ENCODE measurements at places on chromosomes 1 and 21. TPM values are rescaled to one million over a fixed set of nuclear protein-coding genes. Genes with fewer than 3 reads are reported as not detected.

GRCh38 chr1:156172696-156173470 is 19.5 kb downstream of the SEMA4A start:
- DNase-seq: no peak

Gene NBPF3
- 6.7 TPM for total RNA-seq

DNA sequence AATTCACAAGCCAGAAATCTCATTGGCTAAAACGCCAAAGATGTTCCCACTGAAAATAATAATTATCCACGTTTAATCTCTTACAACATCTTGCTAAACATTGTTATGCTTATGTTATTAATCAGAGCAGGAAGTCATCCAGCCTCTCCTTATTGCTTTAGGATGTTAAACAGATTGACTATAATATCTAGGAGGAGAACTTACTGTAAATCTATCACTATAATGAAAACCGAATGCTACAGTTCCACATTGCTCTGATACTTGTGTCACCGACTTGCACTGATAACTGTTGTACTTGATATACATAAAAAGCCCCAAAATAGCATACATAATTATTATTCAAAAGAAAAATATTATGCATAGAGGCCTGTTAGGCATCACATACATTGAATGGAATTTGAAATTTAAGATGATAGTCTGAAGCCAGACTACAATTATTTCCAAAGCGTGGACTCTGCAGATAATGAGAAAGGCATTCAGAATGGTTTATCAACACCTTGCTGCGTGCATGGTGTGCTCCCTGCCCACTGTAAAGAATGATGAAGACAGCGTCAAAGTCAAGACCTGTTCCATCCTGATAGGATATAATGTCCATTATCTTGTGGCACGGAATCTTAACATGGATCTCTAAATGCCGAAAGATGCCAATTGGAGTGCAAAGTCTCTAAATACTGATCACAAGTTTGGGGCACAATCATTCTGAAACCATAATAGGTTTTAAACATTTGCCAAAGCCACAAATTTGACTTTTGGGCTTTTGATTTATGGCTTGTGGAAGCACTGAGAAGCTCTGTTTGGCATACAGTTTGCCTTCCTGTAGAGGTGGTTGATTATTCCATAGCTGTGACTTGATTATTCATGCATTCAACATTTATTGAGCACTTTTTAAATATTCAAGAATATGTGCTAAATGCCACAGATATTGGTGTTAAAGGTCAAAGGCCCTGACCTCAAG is 71.3 kb downstream of the CRB1 start:
- no peak for DNase-seq

DNA sequence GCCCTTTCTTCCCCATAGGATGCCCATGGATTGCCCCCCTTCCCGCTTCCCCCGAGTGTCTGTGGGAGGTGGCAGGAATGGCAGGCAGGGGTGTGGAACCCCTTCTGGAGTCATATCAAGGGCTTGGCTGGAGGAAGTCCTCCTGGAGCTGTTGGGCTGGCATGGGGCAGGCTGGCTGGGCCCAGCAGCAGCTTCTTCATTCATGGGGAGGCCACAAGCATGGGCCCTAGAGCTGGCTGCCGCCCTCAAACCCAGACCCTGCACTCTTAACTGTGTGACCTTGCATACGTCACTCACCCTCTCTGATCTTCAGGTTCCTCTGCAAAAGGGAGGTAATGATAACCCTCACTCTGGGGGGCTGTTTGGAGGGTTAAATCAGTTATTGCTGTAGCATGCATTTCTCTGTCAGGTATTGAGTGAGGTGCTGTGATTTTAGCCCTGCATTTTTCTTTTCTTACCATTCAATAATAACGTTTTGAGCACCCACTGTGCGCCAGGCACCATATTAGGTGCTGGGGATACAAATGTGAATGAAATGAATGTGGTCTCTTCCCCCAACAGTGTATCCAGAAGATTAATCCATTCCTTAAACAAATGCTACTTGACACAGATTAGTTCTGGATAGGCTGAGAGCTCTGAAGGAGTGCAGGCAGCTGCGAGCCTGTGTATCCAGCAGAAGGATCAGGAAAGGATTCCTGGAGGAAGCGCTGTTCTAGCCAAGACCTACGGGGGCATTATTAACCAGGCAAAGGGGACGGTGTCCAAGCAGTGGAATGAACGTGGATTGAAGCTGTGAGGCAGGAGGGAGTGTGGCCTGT is 9.3 kb downstream of the PCSK9 start:
- DNase-seq: no peak

Gene ITGB3BP
- 52.1 TPM for total RNA-seq

GRCh38 chr1:3219005-3219790 is 150.2 kb downstream of the PRDM16 start:
- peak; percentile 27 for DNase-seq

DNA sequence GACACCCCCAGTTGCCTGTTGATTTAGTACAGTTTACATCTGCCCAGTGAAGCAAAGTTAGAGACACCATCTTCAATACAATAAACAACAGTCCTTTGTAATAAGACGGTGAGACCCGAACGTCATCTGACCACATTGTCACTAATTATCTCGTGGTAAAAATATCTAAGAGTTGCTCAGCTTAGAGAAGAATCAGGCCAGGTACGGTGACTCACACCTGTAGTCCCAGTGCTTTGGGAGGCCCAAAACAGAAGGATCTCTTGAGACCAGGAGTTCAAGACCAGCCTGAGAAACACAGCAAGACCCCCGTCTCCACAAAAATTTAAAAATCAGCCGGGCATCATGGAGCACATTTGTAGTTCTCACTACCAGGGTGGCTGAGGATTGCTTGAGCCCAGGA is 53.5 kb downstream of the CD34 start:
- no peak for DNase-seq

DNA sequence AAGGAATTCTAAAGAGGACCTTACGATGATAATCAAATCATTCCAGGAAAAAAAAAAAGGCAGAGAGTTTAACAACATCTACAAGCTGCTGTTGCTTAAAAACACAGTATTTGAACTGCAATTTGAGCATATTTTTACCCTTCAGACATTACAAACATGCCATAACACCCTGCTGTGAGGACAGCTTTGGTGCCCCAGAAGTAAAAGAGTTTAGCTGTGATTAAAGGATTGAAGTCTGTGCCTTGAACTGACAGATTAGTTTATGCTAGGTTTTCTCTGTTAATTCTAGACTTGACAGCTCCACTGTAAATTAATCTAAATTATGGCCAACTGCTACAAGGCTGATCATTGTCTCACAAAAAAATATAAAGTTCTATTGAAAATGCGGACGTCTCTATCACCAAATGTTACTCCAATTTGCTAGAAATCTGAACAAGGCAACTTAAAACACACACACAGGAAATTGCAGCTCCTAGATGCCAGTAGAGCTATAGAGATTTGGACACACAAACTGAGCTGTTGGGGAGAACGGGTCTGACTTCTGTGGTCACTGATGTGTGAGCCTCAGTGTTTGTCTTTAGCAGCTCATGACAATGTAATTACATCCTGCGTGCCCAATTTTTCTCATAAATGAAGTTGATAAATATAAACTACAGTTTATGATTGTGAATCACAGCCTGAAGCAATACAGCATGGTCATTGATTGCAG is 217.9 kb downstream of the NTNG1 start:
- DNase-seq: no peak

- no peak for DNase-seq
These were observed 45.4 kb upstream of the IGSF21 start for GRCh38 chr1:18062185-18062584.

- no peak for DNase-seq
These were observed 9.4 kb downstream of the AKNAD1 start for GRCh38 chr1:108847494-108847893.

Gene AMY2B
- 9.4 TPM for total RNA-seq

Gene PLD5
- total RNA-seq: 0.44 TPM

DNA sequence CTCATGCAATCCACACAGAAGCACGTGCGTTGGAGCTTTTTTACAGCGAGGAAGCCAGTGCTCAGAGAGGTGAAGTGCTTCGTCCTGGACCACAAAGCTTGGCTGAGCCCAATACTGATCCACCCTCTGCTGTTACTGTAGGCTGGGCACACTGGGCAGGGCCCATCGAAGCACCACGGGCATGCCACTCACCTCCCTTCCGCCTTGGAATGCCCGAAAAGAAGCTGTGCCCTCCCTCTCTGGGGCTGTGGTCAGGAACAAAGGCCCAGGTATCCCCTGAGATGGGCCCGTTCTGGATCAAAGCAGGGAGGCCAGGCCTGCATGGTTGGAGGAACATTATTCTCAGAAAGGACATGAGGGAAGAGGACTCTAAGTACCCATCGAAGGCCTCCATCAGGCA is 206.7 kb upstream of the C1orf174 start:
- DNase-seq: no peak

Data from Calu3 (cell line).